ENCODE measurements at places on chromosomes 1 and 21.

- no peak for DNase-seq
Observed at GRCh38 chr1:184558691-184559090, 171.9 kb downstream of the C1orf21 start.

GRCh38 chr1:65027666-65028358, 61.5 kb upstream of the JAK1 start:
- DNase-seq = no peak

GRCh38 chr1:100941098-100941527, 45.2 kb downstream of the SLC30A7 start:
- DNase-seq = no peak

DNA sequence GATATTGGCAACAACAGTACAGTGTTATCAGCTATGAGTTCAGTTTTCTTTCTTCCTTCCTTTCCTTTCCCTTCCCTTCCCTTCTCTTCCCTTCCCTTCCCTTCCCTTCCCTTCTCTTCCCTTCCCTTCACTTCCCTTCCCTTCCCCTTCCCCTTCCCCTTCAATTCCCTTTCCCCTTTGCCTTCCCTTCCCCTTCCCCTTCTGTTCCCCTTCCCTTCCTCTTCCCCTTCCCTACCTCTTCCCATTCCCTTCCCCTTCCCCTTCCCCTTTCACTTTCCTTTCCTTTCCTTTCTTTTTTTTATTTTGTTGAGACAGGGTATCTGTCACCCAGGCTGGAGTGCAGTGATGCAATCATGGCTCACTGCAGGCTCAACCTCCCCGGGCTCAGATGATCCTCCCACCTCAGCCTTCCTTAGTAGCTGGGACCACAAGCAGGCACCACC, 72.3 kb upstream of the CAPZB start:
- no peak for DNase-seq

GRCh38 chr1:243475966-243476365, 220.1 kb downstream of the SDCCAG8 start:
- DNase-seq = no peak

DNA sequence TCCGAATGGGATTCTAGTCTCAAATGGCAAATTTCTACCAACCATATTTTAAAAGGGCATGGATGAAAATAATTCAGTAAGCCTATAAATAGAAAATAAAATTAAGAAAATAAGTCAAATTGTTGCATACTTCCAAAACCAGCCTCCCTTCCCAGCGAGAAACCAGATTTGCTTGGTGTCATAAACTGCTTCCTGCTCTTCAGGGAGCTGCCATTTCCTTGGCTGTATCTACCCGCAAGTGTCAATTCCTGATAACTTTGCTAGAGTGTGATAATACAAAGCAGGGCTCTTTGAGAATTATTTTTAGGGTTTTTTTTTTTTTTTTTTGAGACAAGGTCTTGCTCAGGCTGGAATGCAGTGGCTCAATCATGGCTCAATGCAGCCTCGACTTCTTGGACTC, 62.3 kb downstream of the S1PR1 start:
- no peak for DNase-seq

GRCh38 chr1:92482665-92483609, 3.8 kb downstream of the GFI1 start:
- DNase-seq = no peak

DNA sequence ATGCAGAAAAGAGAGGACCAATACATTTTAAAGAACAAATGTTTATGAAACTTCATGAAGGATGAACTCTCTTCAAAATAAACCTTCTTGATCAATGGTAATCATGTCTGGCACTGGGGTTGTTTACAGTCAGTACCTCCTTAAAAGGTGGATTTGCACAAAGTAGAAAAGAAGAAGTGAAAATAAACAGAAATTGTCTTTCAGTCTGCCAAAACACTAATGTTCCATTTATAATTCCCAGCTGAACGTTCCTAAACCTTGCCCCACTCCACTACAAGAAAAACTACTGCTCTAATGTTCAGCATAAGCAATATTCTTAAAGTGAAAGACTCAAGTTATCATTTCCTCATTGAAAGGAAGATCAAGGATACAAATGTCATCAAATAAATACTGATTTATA, 86.2 kb downstream of the EIF4G3 start:
- no peak for DNase-seq

- DNase-seq = no peak
Observed at GRCh38 chr1:185965870-185966269, 231.7 kb downstream of the HMCN1 start.

DNA sequence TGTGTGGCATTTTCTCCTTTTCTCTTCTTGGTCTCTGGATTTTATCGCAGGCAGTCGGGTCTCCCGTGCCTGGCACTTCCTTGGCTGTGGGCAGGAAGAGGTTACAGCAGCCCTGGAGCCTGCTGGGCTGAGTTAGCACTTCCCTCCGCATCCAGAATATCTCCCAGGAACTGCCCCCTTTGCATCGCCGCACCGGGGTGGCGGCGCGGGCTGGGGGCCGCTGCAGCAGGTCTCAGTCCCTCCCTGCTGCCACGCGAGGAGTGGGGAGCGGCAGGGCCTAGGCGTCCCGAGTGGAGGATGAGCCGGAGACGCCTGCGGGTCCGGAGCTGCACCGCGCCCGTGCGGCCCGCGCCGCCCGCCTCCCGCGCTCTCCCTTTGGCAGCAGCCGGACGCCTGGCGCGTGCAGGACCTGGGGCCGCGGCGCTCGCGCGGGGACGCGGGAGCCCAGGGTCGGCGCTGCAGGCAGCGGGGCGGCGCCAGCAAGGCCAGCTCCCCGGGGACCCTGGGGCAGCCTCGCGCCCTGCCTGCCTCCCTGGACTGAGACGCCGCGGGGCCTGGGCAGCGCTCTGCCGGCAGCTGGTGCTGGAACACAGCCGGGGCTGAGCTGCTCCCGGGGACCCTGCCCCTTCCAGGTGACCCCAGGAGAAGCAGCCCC, 192.8 kb downstream of the PRDM2 start:
- DNase-seq = no peak

GRCh38 chr1:89936694-89937093, 58.2 kb upstream of the ZNF326 start:
- DNase-seq = no peak

DNA sequence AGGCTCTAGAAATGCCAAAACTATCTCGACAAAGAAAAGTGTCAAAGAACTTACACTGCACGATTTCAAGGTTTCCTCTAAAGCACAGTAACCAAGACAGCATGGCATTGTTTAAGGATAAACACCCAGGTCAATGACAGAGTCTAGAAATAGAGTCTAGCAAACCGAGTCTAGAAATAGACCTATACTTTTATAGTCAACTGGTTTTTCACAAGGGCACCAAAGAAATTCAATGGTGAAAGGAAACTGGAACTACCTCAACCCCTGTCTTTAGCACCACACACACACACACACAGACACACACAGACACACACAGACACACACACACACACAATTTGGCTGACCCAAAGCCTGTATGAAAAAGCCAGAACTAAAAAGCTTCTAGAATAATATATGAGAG, 67.1 kb upstream of the PGBD5 start:
- no peak for DNase-seq

DNA sequence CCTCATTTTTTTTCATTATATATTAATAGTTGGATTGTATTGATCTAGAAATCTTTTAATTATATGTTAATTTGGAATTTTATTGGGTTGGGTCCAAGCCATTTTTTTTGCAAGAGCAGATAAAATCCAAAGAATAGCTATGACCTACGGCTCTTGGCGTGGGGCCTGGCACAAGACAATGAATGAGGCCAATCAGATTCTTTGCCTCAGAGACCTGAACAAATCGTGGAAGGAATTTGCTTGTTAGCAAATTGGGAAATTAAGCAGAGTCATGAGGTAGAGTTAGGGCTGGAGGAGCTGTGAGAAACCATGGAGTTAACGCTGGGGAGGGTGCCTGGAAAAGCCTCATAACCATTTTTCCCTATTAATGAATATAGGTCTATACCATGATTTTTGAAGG, 40.1 kb downstream of the CAMSAP2 start:
- no peak for DNase-seq

DNA sequence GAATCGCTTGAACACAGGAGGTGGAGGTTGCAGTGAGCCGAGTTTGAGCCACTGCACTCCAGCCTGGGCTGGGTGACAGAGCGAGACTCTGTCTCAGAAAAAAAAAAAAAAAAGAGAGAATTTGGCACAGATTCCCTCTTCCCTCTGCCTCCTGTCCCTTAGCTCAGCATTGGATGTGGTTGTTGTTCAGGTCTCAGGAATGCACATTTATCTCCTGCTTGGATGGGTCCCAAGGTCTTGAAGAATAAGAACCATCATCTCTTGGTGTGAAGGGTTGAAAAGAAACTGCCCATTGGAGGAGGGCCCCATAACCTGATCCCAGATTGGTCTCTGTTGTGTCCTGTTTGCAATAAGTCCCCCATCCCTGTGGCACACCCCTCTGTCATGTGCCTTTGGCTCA, 34.9 kb downstream of the UBIAD1 start:
- no peak for DNase-seq

GRCh38 chr1:245986404-245987218, 520.5 kb downstream of the SMYD3 start:
- DNase-seq = no peak

DNA sequence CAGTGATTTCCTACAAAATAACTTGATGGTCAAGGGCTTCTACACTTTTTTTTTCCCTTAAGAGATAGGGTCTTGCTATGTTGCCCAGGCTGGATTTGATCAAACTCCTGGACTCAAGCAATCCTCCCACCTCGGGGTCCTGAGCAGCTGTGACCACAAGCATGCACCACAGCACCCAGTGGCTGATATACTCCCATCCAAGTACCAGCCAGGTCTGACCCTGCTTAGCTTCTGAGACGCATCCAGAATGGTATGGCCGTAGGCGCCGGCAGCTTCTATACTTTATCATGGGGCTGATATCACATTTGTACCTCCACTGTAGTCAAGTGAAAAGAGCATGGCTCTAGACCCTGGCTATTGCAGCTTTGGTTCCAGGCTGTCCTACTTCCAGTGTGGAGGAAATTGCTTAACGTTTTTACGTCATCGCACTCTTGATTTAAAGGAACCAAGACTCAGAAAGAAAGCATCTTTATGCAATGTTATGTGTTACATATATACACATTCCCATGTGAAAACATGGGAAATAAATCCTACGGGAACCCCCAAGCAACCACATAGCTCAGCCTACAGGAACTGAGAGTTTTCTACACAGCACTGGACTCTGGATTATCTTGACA, 39.5 kb downstream of the PDPN start:
- no peak for DNase-seq

GRCh38 chr21:45470773-45471524, 66.0 kb downstream of the COL18A1 start:
- DNase-seq = no peak

DNA sequence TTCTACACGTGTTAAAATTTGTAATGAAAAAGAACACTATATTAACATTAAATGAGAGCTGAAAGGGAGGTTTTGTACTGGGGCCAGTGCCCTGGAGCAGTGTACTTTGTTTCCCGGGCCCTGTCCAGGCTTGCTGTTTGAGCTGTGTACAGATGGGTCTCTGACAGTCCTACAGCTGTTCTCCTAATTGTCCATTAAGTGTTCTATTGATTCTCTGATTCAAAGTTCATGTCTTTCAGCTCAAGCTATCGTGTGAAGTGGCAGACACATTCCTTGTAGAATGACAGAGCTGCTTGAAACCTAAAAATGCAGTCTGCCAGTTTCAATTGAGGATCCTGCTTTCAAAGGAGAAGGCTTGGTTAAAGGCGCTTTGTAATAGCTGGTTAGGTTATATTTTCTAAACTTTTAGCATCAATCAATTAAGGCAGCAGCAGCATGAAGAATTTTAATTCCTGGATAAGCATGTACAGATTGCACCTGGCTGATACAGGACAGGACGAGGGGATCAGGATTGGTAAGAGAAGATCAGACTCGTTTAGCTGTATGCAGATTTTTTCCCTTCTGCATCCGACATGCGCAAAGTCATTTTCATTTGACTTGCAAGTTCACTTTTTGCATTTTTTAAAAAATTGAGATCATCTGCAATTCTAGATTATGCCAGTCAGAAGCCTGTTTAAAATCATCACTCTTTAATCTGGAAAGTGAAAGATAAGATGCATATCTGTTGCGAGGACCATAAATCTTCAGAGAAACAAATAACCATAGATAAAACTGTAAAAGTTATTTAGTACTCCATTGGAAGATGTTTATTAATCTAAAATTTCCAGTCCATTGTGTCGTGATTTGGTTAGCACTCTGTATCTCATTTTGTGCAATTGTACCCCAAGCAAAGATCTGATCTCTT, 98.5 kb downstream of the ATG4C start:
- DNase-seq = no peak

GRCh38 chr1:15192916-15193550, 39.5 kb downstream of the TMEM51 start:
- DNase-seq = no peak

GRCh38 chr1:34984435-34984792, 733 bp downstream of the TMEM35B start:
- DNase-seq = no peak

Data from activated CD4-positive, CD25-positive, alpha-beta regulatory T cell (primary cell).